ENCODE measurements at places on chromosomes 6 and 20. TPM values are rescaled to one million over a fixed set of nuclear protein-coding genes. Genes with fewer than 3 reads are reported as not detected.

GRCh38 chr6:114140416-114140815, 169.5 kb upstream of the HDAC2 start:
- no peaks in the 10 kb centered on the region for H3K27me3 ChIP-seq
- H3K27ac ChIP-seq = no peak overlapping the region
- no peak for DNase-seq
- H3K4me3 ChIP-seq = no peak overlapping the region
- H3K36me3 ChIP-seq = no peaks in the 10 kb centered on the region

DNA sequence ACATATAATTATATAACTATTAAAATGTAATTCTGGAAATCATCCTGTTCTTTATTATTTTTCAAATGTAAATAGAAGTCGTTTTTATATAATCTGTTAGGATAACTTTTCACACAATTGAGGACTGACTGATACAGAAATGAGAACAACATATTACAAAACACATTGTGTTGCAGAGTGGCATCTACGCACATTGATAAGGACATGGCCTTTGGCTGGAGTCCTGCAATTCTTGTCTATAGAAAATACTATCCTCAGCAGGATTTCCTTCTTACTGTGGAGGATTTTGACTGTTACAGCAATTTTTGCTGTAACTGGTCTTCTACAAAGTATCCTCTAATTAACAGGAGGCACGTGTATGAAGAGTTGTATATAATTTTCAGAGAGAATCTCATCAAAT, 19.8 kb downstream of the SH3BGRL2 start:
- no peaks in the 10 kb centered on the region for H3K4me1 ChIP-seq
- DNase-seq = no peak
- no peak overlapping the region for H3K4me3 ChIP-seq

DNA sequence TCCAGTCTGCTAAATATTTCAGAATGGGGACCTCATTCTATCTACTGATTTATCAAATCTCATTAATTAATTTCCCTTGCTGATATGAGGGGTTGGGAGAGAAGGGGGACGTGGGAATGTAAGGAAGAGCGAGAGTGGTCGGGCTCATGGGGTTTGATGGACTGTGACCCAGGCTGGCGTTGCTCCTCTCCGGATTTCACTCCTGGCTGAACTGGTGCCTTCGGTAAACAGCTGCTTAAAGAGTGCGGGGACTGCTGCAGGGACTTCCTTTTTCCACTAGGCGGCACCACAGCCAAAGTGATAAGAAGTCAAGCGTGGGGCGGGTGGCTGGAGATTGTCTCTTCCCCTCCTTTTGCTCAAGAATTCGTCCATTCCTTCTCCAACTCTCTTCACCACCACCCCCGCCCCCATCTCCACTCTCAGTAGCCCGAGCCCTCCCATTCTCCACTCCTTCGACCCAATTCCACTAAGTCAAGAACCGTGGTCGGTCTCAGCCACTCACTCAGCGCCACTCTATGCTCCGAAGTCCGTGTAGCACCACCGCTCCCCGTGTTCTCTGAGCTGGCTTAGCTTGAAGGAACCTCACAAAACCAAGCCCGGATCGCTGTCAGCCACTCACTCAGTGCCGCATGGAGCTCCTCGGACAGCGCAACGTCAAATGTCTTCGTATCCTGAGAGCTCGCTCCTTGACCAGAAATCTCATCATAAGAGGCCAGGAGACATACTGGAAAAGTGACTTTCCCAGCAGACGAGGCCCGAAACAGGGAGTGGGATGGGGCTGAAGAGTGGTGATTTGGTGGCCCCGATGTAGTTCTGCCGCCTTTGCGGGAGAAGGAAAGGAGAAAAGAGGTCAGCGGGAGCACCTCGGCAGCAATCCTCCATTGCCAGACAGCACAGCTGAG, 9.7 kb downstream of the TRIM31 start:
- H3K4me1 ChIP-seq = peaks cover 16% of the 10 kb centered on the region
- DNase-seq = peak; percentile 75
- H3K27me3 ChIP-seq = peaks cover 7% of the 10 kb centered on the region

DNA sequence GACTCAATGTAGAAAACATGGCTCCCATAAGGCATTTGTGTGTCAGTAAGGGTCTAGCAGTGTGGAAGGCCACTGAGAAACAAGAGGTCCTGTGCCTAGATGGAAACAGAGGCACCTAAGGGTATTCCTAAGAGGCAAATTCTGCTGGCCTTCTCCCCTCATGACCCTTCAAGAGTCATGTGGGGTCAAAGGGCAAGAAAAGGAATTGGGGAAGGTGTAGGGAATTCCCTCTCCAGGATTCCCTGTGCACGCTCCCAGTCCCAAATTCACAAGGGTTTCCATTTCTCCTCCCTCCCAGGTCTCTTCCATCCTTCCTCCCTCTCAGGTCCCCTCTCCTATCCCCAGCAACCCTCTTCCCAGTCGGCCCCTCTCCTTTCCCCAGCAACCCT, 568 bp downstream of the AGPAT1 start:
- H3K36me3 ChIP-seq = 0 out of 2 replicates have a peak, but pooled peaks cover 4% of the 10 kb centered on the region
- H3K4me1 ChIP-seq = peaks cover 37% of the 10 kb centered on the region
- H3K27me3 ChIP-seq = no peaks in the 10 kb centered on the region
- peak overlapping the region; percentile 98 for H3K27ac ChIP-seq
- H3K4me3 ChIP-seq = peak overlapping the region; percentile 64
- DNase-seq = no peak

DNA sequence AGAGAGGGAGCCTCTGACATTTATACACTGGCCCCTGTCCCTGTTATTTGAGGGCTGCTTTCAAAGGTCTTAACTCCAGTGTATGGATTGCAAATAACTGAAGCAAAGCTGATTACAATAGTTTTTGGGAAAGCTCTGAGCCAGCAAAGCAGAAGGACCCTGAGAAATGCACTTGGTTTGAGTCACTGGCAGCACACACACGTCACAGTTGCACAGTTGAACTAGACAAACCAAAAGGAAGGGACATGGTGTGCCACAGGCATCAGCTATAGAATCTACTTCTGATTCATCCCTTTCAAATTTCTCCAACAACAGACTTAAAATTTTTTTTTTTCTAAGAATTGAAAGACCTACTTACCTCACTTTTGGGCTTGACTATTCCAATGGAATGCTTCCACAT, 56.4 kb downstream of the SNRNP48 start:
- no peak overlapping the region for H3K4me3 ChIP-seq
- DNase-seq = no peak
- H3K27me3 ChIP-seq = no peaks in the 10 kb centered on the region
- H3K27ac ChIP-seq = no peak overlapping the region

GRCh38 chr20:46965477-46965876, 70.8 kb downstream of the EYA2 start:
- no peak overlapping the region for H3K27ac ChIP-seq
- H3K36me3 ChIP-seq = no peaks in the 10 kb centered on the region
- H3K27me3 ChIP-seq = no peaks in the 10 kb centered on the region
- H3K4me3 ChIP-seq = no peak overlapping the region
- DNase-seq = no peak

The PI16 gene
- not detected for total RNA-seq

The PRL gene
- total RNA-seq = not detected

- H3K27ac ChIP-seq = no peak overlapping the region
- no peaks in the 10 kb centered on the region for H3K4me1 ChIP-seq
- H3K4me3 ChIP-seq = no peak overlapping the region
- no peaks in the 10 kb centered on the region for H3K27me3 ChIP-seq
Observed at GRCh38 chr6:100627911-100628758, 163.4 kb upstream of the SIM1 start.

The RBPJL gene
- 0.18 TPM for total RNA-seq

GRCh38 chr20:24027229-24027628, 38.6 kb upstream of the GGTLC1 start:
- no peak overlapping the region for H3K4me3 ChIP-seq
- H3K36me3 ChIP-seq = no peaks in the 10 kb centered on the region
- H3K4me1 ChIP-seq = no peaks in the 10 kb centered on the region
- no peak overlapping the region for H3K27ac ChIP-seq

The PDE7B gene
- total RNA-seq = 0.03 TPM

GRCh38 chr6:45420083-45420908, 42.6 kb upstream of the SUPT3H start:
- no peaks in the 10 kb centered on the region for H3K27me3 ChIP-seq
- H3K36me3 ChIP-seq = no peaks in the 10 kb centered on the region
- H3K27ac ChIP-seq = peak overlapping the region; percentile 81
- H3K4me1 ChIP-seq = peaks cover 23% of the 10 kb centered on the region

GRCh38 chr6:41942067-41942851, 651 bp upstream of the CCND3 start:
- H3K27me3 ChIP-seq = no peaks in the 10 kb centered on the region
- H3K27ac ChIP-seq = peak overlapping the region; percentile 83
- no peak for DNase-seq
- peaks cover 24% of the 10 kb centered on the region for H3K4me1 ChIP-seq

- H3K27me3 ChIP-seq = no peaks in the 10 kb centered on the region
Observed at GRCh38 chr6:17866876-17867444, 120.5 kb downstream of the KIF13A start.

DNA sequence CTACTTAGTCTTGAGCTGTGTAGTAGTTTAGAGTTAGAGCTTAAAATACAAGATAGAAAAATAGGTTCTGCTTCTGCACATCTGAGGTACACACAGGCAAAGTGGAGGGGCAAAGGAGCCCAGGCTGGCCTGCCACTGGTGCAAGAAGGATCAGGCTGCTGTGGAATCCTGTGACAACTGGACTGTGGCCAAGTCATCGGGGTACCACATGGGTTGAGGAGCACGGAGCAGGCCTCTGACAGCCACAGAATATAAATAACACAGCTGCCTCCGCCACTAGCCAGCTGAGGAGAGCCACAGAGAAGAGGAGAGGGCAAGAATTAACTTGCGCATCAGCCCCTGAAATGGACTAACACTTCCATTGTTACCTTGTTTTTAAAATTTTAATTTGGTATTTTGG, 206.0 kb upstream of the MARCKS start:
- H3K27ac ChIP-seq = no peak overlapping the region
- H3K27me3 ChIP-seq = no peaks in the 10 kb centered on the region
- no peak overlapping the region for H3K4me3 ChIP-seq

The PGC gene
- 0.18 TPM for total RNA-seq
